ENCODE measurements at places on chromosomes 16 and 17.

DNA sequence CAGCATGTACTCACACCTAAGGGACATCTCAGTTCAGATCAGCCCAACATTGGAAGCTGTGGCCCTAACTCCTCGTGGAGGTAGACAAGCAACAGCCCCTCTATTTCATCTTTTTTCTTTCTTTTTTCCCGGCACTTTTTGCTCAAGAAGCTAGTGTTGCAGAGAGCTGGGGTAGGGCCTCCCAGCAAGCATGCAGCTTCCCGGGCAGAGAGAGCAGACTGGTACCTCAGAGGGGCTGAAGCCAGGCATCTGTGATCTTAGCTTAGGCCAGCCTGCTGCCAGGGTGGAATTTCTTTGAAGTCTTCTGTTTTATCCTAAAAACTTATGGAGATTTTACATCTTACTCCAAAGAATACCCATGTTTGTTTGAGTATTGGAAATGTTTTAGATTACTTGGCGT lies 195.4 kb downstream of the C16orf95 start:
- no peak for DNase-seq

GRCh38 chr17:19996086-19996485 lies 13.1 kb upstream of the SPECC1 start:
- DNase-seq = no peak

GRCh38 chr17:45342306-45342705 lies 25.5 kb upstream of the MAP3K14 start:
- no peak for DNase-seq

GRCh38 chr17:49496867-49497147 lies 1.7 kb downstream of the NGFR start:
- no peak for DNase-seq

GRCh38 chr17:76473541-76473985 lies 6.2 kb downstream of the AANAT start:
- no peak for DNase-seq

DNA sequence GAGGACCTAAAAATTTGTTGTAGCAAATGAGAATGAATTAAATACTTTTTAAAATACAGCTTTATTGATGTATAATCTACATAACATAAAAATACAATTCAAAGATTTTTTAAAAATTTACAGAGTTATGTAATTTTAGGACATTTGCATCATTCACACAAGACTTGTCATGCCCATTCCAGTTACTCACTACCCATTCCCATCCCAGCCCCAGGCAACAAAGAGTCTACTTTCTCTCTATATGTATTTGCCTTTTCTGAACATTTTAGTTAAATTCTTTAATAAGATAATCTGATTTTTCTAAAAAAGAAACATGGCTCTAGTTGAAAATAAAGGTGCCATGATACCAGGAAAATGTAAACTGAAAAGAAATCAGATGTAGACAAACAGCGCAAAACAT lies 354.2 kb downstream of the PMP22 start:
- no peak for DNase-seq

DNA sequence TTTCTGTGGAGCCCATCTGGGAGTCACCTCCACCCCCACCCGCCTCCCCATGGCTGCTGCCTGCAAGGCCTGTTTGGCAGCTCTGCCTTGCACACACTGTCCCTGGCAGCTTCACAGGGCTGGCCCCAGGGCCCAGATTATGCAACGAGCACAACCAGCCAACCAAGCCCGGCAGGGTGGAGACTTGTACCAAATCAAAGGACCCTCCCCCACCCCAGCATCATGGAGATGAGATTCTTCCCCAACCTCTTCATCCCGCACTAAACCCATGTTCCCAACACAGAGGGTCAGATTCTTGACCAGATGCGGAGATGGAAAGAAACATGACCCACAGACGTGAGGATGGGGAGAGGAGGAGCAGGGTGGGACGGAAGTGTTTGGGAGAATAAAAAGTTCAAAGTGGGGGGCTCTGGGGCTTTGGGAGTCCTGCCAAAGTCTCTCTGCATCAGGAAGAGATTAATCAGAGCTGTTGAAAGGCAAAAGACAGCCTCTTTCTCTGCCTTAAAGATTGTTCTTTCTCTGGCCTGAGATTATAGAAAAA lies 3.8 kb downstream of the SMARCD2 start:
- DNase-seq = no peak

- DNase-seq = no peak
These were observed 22.8 kb downstream of the G6PC3 start for GRCh38 chr17:44093231-44093900.

DNA sequence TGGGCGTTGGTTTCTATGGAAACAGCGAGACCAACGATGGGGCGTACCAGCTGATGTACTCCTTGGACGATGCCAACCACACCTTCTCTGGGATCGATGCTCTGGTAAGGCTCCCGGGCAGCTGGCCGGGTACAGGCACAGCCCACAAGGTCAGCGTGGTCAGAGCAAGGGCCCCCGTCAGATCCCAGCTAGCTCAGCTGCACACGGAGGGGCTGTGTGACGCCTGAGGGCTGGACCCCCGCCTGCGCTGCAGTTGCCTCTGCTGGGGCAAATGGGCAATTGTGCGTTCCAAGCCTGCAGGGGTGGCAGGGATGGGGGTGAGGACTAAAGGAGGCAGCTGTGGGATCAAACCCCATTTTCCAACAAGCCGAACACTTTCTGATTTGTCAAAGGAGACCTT lies 17.5 kb downstream of the TTYH2 start:
- no peak for DNase-seq

DNA sequence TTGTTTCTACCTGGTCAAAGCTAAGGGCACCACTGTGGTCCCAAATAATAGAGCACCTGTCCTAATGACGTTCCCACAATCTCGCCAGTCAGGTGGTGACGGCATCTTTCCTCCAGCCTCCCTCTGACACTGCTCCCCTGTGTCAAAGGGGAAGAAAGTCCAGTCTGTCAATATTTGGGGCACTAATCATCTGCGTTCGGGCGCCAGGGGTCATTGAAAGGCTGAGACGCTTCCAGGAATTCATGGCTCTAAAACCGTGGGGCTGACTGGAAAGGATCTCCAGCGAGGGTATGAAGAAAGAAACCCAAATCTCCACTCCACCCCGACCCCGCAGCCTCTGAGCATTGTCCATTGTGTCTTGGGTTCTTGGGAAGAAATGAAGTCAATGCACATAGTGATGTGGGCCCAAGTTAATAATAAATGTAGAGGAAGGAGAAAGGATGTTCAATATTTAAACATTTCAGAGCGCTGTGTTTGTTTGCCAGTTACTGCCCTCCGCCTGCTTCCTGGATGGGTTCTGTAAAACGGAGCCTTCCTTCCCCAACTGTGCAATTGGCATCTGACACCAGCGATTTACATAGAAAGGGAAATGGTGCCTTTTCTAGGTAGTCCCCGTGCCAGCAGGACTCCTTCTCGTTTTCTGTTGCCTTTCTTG lies 103.2 kb downstream of the SOCS1 start:
- no peak for DNase-seq

- DNase-seq = no peak
These were observed 9.8 kb upstream of the MAP3K14 start for GRCh38 chr17:45326626-45327025.

DNA sequence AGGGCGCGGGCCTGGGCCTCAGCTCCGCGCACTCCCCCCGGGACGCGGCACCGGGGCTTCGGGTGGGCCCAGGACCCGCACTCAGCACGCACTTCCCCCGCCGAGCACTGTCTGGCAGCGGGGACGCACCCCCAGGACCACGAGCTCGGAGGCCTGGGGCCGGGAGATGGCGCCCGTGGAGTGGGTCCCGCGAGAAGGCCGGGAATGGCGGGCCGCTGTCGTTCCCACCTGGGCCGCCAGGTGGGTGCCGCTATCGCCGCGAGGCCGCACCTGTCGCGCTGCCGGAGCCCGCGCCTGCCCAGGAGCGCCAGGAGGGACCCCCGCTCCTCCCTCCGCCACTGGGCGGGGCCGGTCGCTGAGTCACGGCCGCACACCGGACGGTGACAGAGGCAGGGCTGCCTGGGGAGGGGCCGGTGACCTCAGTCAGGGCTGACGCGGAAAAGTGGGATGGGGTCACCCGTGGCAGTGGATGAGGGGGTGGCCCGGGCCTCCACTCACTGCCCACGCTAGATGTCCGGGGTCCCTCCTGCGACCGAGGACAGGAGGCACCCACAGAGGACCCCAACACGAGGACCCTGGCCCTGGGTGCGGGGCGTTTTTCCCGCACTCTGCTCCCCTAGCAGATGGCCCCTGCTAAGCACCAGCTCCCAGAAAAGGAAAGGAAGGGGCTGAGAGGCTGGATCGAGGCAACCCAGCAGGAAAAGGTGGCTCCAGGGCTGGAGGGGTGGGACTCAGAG lies 6.9 kb upstream of the ACTG1 start:
- DNase-seq = no peak

- no peak for DNase-seq
These were observed 44.1 kb upstream of the RBFOX3 start for GRCh38 chr17:79654960-79655382.

DNA sequence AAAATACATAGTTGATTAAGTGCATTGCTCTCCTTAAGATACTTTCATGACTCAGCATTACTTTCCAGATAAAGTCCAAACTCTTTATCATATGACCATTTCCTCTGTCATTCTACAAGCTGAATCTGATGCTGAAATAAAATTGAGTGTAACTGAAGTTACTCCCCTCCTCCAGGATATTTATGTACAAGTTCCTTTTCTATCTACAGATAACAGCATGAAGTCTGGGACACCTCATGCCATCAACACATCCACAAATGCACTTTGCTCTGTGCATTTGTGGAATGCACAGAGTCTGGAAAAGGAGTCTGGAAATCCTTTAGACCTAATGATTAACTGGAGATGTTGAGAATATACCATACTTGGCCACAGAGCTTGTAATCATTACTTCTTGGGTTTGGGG lies 60.5 kb downstream of the ACSM2B start:
- DNase-seq = no peak

DNA sequence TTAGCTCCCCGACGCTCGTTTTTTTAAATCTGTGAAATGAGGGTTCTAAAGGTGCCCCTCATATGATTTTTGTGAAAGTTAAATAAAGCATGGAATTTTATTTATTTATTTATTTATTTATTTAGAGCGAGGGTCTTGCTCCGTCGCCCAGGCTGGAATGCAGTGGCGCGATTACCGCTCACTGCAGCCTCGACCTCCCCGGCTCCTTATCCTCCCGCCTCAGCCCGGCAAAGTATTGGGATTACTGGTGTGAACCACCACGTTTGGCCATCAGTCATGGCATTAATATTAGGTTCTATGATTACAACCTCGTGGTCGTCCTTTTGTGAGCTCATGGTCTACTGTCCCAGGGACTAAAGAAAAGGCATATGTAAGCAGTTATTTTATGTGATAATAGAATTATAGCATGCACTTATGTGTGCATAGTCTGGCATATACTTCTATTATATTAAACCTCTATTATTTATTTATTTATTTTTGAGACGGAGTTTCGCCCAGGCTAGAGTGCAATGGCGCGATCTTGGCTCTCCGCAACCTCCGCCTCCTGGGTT lies 557 bp upstream of the LUC7L start:
- DNase-seq = no peak

GRCh38 chr16:57591086-57591869 lies 37.2 kb upstream of the ADGRG1 start:
- peak; percentile 75 for DNase-seq

DNA sequence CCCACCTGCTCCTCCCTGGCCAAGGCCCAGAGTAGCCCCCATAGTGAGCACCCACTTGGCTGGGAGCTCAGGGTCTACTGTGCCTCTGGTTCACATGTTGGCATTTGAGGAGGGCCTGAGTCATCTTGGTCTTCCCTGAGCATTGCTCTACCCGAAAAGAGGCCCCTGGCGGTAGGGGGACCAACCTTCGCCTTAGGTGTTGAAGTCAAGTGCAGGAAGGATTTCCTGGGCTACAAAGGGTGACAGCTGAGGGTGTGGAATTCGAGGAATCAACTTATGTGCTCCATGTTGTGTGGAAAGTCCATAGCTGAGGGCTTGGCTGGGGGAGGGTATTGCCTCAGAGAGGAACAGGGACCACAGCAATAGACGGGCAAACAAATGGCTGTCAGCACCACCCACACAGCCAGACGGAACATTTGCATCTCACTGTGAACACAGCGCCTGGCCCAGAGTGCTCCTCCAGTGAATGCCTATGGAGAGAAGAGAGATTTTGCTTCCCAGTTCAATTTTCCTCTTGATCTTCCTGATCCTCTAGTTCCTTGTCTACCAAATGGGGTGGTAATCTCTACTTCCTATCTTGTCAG lies 35.6 kb upstream of the NGFR start:
- no peak for DNase-seq

DNA sequence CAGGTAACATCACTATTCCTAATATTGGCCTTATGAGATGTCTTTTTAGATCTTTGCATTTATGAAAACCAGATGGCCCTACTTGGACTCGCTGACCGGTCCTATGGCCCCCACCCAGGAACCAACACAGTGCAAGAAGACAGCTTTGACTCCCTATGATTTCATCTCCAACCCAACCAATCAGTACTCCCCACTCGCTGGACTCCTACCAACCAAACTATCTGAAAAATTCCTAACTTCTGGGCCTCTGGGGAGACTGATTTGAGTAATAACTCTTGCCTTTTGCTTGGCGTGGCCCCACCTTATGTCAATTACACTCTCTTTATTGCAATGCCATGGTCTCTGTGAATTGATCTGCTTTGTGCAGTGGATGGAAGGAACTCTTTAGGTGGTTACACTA lies 828.9 kb downstream of the CDH11 start:
- no peak for DNase-seq

GRCh38 chr16:69563605-69564580 lies 1.9 kb upstream of the NFAT5 start:
- no peak for DNase-seq

GRCh38 chr17:83186751-83187421 lies 107.5 kb downstream of the METRNL start:
- DNase-seq = no peak
